ENCODE measurements at places on chromosomes 12 and 14.

DNA sequence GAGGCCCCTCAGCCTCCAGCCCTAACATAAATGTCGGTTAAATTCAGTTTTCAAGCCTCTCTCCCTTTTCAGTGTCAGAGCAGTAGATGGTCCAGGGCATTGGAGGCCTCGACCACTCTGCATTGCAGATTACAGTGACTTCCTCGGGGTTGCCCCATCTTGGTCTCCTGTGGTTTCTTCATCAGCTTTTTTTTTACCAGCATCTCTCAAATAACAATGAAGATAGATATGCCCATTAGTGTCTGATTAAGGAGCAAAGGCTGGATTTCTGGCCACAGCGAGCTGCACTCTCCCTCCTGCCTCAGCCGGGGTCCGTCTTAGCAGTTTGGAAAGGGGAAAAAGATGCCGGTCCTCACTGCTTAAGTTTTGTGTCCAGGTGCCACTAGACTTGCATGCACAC, 49.7 kb downstream of the C14orf132 start:
- DNase-seq = no peak

GRCh38 chr12:132099739-132100138, 44.4 kb downstream of the DDX51 start:
- no peak for DNase-seq

GRCh38 chr14:21686468-21686867, 12.8 kb upstream of the OR4E1 start:
- DNase-seq = no peak

- DNase-seq = no peak
These were observed 28.7 kb downstream of the ZFYVE26 start for GRCh38 chr14:67787673-67788072.

GRCh38 chr12:49928471-49928870, 22.1 kb upstream of the AQP2 start:
- DNase-seq = no peak

- DNase-seq = no peak
These were observed 5.8 kb downstream of the JDP2 start for GRCh38 chr14:75433631-75434071.

GRCh38 chr14:64191756-64192155, 102.4 kb downstream of the ESR2 start:
- DNase-seq = peak; percentile 45

DNA sequence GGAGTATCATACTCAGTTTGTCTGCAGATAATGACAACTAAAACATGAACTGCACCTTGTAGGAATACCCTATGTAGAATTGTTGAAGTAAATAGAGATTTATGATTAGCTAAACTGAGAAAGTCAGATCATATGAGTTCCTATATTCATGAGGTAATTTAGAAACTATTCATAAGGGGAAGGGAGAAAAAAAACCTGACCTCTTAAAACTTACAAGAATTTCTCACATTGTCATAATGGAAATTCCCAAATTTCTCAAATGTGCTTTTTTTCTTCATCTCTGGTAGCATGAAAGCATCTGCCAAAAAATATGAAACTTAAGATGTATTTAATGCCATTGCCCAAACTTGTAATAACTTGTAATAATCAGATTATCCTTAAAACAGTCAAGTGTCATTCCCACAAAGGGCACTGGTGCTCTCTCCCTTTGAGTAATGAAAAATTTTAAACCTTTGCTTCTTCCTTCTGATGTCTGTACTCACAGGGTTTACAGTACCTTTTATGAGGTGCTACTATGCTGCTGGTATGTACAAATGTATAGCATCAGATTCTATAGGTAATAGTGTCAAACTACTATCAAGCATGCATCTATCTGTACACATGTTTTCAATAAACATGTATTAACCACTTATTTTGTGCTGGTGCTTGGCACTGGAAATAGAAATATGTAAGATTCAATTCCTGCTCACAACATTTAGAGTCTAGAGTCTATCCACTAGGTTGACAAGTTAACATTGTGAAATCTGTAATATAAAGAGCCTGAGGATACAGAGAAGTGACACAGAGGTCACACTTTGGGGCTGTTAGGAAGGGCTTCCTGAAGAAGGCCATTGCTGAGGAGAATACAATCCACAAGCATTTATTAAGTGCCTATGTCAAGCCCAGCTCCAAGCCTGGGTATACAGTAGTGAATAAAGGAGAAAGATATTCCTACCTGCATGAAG, 17.4 kb upstream of the DRAM1 start:
- no peak for DNase-seq

DNA sequence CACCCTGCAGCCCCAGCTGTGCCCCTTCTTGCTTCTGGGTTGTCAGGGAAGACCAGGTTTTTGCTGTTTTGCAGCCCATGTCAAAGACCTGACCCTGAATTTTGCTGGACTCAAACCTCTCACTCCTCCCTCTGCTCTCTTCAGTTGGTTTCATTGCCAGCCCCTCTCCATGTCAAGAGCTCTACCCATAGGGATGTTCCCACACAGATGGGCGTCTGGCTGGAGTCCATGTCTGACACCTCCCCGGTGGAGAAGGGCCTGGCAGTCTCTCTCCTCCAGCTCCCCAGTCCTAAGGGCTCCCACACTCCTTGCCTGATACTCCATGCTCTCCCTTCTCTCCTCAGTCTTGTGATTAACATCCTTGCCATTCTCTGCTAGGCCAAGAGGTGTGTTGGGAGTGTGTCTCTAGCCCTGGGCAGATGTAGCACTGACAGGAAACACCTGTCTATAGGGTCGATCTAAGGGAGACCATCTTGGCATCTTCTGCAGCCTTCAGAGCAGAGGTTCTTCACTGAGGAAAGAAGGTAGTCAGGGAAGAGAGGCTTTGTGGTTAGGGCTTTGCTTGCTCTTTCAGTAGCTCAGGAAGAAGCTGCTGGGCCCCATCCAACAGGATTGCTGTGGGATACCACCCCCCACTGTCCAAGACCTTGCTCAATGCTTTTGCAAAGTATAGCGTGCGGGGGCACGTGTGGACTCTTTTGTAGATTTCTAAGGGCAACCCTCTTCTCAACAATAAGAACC, 4.7 kb downstream of the ASIC1 start:
- DNase-seq = no peak

GRCh38 chr14:56147986-56148901, 30.0 kb downstream of the PELI2 start:
- no peak for DNase-seq

- no peak for DNase-seq
These were observed 417.1 kb downstream of the AEBP2 start for GRCh38 chr12:19856389-19856788.

DNA sequence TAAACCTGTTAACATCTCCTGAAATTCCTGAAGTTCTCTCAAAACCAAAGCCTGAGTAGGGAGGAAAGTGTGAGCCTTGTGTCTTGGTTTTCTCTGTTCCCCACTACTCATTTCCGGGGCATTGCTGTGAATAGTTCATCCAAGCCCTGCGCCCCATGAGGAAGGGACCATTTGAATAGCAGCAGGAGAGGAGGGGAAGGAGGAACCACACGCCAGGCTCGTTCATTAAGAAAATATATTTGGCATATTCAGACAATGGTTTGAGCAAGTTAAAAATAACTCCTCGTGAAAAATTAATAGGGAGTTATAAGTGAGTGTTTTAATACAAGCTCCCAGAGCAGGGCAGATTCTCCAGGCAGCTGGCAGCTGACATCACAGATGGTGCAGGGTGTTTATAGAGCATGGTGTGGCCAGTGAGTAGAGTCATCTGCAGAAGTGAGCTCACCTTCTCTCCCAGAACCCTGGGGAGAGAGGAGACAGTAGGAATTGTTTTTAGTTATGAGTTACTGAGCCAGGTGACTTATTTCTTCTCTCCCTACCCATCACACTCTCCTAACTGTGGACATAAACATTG, 29.5 kb upstream of the CISTR start:
- DNase-seq = no peak

GRCh38 chr12:53200458-53201176, 6.4 kb downstream of the ITGB7 start:
- no peak for DNase-seq

DNA sequence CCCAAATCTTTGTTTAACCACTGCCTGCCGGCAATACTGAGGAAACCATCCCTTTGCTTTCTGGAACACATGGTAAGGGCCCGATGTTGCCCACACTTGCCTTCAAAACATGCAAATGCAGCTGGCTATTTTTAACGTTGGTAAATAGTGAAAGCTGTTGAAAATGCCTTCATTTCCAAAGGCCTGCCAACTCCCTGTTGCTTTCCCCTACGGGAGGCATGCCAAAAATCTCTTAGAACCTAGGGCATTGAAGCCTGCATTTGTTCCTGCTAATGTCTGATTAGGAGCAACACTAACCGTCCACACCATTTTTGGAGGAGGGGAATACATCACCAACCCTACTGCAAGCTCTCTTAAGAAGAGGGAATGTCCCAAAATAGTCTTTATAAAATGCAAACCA, 152.6 kb upstream of the NOS1 start:
- no peak for DNase-seq

GRCh38 chr12:10960211-10960610, 21.1 kb upstream of the TAS2R14 start:
- no peak for DNase-seq

GRCh38 chr12:92035477-92035876, 110.2 kb downstream of the BTG1 start:
- DNase-seq = no peak

DNA sequence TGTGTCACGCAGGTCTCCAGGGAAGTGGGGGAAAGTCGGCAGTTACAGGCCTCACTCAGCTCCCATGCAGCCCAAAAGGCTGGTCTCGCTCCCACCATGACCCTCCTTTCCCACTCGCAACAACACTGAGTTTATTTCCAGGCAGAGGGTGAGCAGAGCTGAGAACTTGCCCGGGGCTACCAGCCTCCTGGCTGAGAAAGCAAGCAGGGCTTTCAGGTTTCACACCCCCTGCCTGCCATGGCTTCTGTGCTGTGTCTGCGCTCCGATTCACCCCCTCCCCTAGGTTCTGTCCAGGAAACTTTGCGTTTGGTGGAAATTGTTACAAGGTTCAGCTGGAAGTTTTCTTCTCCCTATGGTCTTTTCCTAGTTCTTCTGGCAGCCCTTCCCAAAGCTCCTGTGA, 17.1 kb downstream of the OR10G2 start:
- no peak for DNase-seq

DNA sequence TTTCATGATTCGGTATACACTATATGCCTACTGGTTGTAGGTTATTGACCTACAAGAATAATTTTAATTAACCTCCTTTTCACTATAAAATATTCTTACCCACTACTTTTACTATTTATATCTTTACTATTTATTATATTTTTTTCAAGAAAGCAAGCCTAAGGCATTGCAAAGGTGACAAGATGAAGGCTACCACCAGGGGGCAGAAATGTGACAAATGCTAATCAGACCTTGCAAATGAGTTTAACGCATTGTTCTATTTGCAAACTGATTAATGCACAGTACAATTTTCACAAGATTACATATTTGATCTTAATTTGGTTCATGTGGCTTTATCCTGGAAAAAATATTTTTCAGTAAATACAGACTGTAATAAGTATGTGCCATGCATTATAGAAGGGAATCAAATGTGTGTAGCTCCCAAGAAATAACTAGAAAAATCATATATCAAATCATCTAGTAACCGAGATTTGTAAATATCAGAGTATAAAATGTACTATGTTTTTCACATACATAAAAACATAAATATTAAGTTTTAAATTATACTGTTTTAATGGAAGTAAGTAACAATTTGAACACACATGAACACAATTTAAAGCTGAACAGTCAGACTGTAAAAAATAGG, 107.0 kb downstream of the ADAMTS20 start:
- peak; percentile 61 for DNase-seq

DNA sequence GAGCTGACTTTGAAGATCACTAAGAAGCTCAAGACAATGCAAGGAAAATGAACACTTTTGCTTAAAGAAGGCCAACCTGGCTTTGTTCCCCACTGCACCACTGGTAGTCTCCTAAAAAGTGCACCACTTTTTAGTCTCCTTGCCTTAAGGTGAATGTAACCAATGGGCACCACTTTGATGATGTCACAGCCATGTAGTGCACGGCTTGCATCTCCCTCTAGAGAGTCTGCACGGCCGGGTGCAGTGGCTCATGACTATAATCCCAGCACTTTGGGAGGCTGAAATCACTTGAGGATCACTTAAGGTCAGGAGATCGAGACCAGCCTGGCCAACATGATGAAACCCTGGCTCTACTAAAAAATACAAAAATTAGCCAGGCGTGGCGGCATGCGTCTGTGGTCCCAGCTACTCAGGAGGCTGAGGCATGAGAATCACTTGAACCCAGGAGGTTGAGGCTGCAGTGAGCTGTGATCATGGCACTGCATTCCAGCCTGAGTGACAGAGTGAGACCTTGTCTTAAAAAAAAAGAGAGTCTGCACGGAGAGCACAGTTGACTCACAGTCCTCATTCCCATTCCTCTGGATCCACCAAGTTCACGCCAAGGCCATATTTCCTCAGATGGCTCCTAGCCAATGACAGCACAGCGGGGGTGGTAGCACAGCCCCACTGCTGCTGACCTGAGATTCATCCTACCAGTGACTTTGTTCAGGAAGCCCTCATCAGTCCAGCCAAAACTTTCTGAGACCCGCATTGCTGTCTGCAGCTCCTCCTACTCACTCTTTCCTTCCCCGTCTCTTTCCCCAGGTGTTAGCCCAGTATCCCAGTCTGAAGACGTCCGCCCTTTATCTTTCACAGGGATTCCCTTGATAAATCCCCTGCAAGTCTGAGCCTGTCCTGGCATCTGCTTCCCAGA, 16.5 kb upstream of the IFT81 start:
- DNase-seq = peak; percentile 70

Data from A172 (cell line).